ENCODE measurements at places on chromosomes 13 and 19.
A peak's percentile ranks its signal among the peaks of the same experiment; 100 is the strongest.

DNA sequence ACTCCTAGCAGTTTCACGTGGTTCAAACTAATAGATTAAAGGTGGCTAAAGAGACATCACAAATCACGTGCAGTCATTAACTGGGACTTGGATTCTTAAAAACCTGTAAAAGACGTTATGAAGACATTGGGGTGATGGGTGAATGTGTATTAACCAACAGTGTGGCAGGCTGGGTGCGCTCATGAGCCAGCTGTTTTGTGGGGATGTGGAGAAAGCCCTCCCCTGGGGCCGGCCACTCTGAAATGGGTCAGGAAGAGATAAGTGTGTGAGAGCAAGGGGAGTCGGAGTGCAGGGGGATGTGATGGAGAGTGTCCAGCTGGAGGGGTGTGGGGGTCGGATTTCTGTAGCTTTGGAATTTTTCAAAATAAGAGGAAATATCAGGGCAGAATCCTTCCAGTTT is 10.4 kb downstream of the UPF1 start:
- no peak for DNase-seq

GRCh38 chr19:49875857-49876421 is 1.2 kb downstream of the AKT1S1 start:
- no peak for DNase-seq

- no peak for DNase-seq
Observed at GRCh38 chr13:70484931-70485330, 376.7 kb upstream of the KLHL1 start.

DNA sequence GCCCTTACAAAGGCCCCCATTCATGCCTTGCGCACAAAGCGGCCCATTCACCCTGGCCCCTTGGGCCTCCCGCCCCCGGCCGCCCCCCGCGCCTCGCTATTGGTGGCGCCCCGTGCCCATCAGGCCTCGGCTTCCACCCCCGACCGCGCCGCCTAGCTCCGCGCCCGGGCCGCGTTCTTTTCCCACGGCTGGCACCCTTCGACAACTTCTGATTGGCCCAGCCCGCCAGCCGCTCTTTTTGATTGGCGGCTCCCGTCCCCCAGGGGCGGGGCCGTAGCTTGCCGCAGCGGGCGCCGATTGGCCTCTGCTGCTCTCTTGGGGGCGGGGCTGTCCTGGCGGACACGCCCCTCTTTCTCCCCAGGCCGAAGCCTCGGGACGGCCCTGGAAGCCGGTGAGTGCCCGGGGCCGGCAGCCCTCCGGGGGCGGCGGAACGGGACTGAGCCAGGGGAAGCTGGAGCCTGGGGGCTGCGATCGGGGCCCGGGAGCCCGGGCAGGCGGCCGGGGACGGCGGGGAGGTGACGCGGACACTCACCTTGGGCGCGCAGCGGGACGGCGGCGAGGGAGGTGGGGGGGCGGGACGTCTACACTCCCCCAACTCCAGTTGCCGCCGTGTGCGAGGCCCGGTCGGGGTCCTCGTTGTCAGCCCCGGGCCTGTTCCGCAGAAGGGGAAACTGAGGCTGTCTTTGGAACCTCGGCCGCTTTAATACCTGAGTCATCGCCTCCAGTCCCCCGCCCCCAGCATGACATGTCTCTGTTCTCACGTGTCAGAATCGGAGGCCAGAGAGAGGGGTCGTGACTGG is at the start of gene MYH14:
Gene MYH14, plus strand, starts transcription at position 342 of the 800 bp plus-strand sequence. CDS start 6,744 bp downstream, outside the sequence.
- peak; percentile 31 for DNase-seq

GRCh38 chr19:45515081-45515624 is 7.9 kb downstream of the VASP start:
- DNase-seq: no peak

DNA sequence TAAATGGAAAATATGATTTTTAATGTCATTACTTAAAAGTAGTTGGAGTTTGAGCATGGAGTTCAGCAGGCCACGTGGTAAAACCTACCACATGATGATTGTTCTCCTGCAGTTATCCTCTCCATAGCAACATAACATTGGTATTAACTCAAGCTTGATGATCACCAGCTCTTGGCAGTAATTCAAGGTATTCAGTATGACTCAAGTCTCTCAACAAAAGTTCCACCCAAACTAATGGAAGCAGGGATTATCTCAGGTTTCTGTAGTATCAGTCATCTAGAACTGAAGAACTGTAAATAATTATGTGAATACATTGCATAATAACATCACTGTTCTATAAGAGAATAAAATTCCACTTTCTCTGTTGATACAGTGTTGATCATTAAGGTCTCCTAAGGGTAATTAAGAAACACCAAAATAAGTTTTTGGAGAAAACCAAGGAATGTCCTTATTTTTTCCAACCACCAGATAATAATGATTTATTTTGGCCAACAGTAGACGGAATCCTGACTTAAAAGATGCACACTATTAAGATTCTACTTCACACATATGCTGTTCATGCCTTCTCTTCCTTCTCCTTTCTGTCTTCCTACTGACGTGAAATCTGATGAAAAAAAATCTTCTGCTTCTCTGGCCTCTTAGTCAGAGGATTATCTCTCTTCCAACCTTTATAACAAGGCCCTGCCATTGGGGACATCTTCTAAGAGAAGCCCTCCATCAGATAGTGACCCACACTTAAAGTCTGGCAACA is 1092.3 kb downstream of the EFNB2 start:
- DNase-seq: no peak

- no peak for DNase-seq
Observed at GRCh38 chr13:35693134-35693784, 216.8 kb upstream of the MAB21L1 start.

DNA sequence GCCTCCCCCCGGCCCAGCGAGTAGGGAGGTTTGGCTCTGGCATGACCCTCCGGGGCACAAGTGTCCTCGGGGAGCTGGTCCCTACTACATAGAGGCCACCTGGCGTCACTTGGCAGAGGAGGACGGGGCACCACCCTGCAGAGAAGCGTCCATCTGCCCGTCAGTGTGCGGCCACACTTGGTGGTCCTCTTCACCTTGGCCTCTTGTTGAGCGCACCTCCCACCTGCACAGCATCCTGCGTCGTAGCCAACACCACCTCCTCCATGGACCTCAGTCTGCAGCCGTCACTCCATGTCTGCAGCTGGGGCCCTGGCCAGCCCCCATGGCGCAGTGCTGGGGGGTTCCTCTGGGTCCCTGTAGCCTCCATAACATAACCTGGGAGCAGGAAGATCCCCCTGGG is 35.1 kb downstream of the MCF2L start:
- no peak for DNase-seq

GRCh38 chr19:6765738-6766356 is 1.4 kb downstream of the SH2D3A start:
- peak; percentile 81 for DNase-seq

GRCh38 chr13:42991898-42992763 is at the start of gene EPSTI1:
TSS of gene EPSTI1 (minus strand) at chr13:42992241. CDS start at chr13:42992165, 76 bp downstream.
- no peak for DNase-seq

DNA sequence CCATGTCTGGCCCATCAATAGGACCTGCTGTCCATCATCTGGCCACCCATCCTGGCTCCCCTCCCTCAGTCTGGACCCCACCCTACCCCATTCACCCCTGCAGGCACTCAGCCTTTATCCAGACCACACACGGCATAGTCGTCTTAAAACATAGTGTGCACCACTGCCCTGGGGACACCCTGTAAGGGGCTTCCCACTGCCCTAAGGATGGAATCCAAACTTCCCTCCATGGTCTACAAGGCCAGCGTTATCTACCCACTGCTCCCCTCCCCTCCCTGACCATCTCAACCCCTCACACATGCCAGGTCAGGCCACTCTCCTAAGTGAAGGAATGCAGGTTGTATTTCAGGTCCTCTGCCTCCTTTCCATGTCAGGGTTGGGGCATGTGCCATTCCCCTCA is 352.7 kb upstream of the ZNF507 start:
- DNase-seq: no peak

GRCh38 chr19:52138983-52139251 is 821 bp downstream of the ZNF616 start:
- no peak for DNase-seq

DNA sequence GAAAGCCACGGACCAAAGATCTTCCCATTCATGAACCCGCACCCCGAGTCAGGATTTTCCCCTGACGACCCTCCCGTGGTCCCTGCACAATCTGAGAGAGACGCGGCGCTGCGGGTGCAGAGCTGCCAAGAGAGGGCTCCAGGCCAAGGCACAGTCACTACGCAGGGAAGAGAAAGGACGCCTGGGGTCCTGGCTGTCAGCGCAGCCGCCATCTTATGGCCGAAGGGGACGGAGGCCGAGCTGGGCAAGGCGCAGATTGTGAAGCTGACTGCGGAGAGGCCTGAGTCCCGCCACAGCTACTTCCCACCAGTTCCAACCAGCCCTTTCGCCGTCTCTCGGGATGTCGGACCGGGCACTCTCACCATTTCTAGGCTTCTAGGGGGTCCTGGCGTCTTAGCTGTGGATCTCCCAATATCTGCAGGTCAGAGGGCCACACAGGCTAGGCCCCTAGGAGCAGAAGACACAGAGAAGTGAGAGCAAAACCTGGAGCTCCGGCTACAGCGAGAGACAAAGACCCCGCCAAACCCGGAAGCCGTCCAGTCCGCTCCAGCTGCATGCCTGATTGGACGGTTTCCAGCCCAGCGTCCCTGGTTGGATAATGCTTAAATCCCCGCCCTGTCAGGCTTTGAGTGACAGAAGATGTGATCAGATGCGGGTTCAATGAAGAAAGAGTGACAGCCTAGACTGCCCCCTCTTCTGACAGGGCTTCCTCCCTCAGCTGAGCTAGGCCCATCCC is at the start of gene ZNF100:
Gene ZNF100, minus strand, starts transcription at position 515 of the 736 bp plus-strand sequence. Its CDS starts 150 bp downstream, at position 365.
- DNase-seq: peak; percentile 75

DNA sequence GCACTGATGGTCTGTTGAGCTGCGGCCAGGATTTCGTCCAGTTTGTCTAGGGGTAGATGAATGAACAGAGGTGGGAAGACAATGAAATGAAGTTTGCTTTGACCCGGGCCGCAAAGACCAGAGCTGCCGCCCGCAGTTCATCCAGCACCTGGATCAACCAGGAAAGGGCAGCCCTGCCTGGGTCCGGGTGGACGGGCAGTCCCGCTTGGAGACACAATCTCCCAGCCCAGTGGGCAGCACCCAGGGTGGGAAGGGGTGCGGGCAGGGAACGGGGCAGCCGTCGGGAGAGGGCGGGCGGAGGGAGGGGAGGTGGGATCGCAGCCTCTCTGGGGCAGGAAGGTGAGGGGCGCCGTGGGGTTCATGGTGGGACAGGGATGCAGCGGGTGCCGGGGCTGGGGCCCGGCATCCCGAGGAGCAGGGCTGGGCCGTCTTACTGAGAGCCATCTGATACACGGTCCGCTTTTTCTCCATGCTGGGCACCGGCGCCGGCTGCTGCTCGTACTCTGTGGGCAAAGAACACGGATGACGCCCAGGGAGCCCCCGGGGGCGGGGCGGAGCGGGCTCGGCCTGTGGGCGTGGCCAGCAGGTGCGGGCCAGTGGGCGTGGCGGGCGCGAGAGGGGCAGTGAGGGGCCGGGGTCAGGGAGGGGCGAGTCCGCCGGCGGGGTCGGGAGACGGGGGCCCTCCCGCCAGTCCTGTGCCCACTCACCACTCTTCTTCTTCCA is 33.1 kb downstream of the SHANK1 start:
- no peak for DNase-seq

DNA sequence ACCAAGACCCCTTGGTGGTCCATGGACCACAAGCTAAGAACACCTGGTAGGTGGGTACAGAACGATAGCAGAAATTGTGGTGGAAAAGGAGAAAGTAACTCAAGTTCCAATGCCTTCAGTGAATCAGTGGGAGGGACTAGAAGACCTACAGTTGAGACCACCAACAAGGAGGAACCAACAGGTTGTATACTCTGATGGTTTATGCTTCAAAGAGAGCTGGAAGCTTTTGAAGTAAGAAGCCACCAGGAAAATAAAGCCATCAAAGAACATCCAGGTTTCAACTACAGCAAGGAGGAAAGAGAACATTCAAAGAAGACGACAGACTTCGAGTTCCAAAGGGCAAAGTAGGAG is 42.4 kb downstream of the DIAPH3 start:
- DNase-seq: no peak

GRCh38 chr13:105047676-105048295 is 1487.7 kb downstream of the EFNB2 start:
- no peak for DNase-seq

DNA sequence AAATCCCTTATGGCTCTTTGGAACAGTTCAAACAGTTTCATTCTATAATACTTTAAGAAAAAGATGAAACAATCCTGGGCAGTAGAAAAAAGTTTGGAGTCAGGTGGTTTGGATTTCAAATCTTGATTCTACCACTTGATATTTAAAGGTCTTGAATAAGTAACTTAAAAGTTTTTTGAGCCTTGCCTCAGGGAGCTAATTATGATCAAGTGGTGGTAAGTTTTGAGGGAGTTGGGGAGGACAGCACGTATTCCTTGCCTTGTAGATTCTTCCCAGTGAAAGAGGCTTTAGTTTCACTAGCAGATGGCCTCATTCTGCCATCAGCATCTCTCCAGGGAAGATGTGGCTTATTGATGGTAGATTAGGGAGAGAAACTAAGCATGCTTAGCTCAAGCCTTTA is 168.4 kb upstream of the CSNK1A1L start:
- DNase-seq: no peak

- no peak for DNase-seq
Observed at GRCh38 chr19:17107546-17108452, 32.2 kb downstream of the MYO9B start.

DNA sequence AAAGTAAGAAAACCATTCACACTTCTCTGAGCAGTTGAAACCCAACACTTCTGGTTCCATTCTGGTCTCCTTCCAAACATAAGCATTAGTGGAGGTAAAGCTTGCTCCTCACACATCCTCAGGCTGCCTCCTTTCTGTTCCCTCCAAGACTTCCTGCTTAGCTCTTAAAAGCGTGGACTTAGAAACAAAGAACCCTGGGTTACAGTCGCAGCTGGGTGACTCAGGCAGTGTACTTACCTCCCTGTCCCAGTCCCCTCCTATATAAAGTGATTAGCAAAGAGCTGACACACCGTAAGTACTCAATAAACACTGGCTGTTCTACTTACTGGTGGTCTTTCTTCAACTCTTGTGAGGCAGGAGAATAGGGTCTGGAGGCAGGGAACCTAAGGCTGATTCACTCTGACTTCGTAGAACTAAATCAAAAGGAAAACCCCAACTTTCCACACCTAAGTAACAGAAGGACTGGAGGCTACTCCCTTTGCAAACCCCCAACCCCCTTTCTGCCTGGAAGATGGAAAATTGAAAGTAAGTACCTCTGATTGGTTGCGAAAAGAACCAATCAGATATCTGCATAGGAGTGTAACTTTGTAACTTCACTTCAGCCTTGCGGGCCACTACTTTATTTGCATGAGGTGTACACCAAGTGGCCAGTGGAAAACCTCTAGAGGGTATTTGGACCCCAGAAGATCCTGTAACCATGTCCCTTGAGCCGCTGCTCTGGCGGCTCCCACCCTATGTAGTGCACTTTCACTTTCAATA is 165.4 kb downstream of the SUCLA2 start:
- DNase-seq: no peak

- no peak for DNase-seq
Observed at GRCh38 chr13:97810152-97810551, 143.3 kb upstream of the IPO5 start.

- DNase-seq: no peak
Observed at GRCh38 chr19:18290302-18291018, 9.0 kb upstream of the JUND start.

All from iPS DF 6.9 (cell line).